ENCODE measurements at places on chromosomes 6 and 20.

GRCh38 chr6:132456700-132457143 is 55.4 kb upstream of the MOXD1 start:
- peak; percentile 54 for DNase-seq

DNA sequence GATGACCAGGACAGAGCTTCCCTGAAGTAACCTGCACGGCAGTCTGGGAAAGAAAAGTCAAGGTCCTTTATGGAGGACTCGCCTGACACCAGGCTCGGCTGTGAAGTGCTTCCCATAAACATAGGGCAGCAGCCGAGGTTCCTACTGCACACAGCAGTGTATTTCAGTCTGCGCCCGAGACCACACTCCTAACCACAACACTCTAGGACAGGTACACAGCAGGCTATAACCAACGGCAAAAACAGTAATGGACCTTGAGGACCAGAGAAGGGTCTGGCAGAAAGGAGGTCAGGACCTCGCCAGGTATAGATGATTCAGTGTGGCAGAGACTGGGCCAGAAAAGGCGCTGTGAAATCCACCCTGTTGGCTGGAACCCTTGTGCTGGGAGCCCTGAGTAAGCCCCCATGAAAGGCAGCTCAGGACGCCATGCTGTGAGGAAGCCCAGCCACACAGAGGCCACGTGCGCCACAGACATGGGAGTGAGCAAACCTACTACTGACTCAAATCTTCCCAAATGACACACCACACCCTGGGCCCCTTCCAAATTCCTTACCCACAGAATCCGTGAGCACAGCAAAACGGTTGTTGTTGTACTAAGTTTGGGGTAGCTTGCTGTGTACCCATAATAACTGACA is 129.6 kb upstream of the CST7 start:
- DNase-seq = no peak

- no peak for DNase-seq
Observed at GRCh38 chr20:3430376-3431069, 23.1 kb upstream of the DNAAF9 start.

DNA sequence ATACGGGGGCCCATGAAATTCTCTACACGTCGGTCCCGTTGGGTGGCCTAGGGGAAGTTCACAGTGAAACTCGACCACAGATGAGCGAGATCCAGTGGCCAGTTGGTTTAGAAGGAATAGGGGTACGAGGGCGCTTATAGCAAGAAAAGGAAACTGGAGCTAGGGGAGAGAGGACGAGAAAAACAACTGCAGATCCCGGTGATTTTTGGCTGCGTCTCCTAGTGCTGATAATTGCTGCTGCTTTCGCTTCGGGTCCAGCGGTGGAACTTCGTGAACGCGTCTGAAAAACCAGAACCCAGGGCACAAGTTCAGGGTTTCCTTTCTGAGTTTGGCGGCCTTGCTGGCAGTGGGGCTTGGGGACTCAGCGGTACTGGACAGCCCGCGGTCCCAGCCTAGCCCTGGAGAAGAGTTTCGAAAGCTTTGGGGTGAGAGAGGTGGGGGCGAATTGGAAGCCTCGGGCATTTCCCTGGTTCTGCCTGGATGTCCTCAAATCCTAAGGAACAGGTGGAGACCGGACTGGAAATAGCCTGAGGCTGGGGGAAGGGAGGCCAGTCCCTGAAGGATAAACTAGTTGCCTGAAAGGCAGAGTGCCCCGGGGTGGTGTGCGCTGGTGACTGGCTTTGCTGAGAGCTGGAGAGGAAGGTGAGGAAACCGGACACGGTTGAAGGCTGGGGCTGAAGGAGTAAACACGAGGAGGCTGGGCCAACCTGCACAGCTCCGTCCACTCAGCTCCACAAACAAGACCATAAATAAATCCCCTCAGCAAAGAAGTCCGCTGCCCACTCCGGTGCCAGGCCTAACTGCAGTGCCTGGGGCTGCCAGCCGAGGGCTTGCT is 793 bp downstream of the GMPR start:
- peak; percentile 92 for DNase-seq

DNA sequence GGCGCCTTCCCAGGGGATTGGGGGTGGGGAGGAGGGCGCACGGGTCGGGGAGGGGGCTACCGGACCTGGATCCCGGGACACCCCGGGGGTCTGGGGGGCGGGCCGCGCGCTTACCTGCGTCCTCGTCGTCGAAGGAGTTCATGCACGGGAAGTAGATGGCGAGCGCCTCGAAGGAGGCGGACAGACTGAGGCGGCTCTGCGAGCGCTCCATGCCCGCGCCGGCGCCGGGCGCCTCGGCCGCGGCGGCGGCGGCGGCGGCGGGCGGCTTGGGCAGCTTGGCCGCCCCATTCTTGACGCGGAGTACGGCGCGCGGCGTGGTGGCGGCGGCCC is 320 bp downstream of the RIMS4 start:
- DNase-seq = peak; percentile 63

GRCh38 chr6:4943716-4944115 is 60.1 kb downstream of the RPP40 start:
- DNase-seq = no peak
